HT1080 (cell line): ENCODE measurements at places on chromosomes 12 and 14.

GRCh38 chr12:1799882-1800400 lies 20.4 kb upstream of the LRTM2 start:
- DNase-seq: no peak

- peak; percentile 23 for DNase-seq
These were observed 90.1 kb upstream of the FLRT2 start for GRCh38 chr14:85439696-85440328.

DNA sequence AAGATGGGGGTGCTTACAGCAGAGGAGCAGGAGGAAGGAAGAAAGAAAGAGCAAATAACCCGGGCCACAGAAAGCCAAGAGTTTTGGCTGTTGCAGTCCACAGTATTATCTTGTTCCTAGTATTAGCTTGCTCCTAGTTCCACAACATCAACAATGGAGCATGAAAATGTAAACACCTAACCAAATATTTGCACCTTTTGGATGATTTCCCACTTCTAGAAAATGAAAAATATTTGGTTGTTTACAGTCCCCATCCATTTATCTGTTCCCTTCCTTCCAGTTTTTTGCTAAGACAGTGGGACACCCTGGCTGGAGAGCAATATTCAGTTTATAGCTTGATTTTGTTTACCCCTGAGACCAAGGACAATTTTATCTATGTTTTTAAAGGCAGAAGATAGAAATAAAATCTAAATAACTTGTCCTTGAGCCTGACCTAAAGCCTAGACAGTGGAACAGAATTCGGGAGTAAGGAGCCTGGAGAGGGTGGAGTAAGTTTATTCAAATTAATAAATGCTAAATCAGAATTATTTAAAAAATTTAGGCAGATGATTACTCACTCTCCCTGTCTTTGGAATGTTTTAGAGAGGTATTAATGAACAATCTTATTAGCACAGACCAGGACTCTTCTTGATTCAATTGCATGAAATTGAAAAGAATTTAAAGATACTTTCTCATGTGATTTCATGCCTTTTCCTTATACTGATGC lies 51.6 kb downstream of the RESF1 start:
- DNase-seq: no peak

DNA sequence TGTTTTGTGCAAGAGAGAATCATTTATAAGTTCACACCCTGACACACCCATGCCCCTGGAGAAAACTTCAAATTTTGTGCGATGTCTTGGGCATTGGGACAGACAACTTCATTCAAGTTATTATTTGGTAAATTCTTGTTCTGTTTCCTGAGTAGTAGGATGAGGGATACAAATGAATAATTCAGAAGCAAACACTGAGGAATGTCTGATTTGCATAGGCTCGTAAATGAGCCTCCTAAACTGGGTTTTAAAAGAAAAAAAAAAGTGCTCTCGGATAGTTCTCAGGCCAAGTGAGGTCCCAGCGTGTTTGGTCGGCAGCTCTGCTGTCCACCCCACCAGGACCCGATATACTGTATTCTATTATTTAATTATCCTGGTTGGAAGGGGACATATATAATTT lies 134.7 kb upstream of the CPM start:
- no peak for DNase-seq

- no peak for DNase-seq
These were observed 983 bp upstream of the COPS7A start for GRCh38 chr12:6722863-6723262.

DNA sequence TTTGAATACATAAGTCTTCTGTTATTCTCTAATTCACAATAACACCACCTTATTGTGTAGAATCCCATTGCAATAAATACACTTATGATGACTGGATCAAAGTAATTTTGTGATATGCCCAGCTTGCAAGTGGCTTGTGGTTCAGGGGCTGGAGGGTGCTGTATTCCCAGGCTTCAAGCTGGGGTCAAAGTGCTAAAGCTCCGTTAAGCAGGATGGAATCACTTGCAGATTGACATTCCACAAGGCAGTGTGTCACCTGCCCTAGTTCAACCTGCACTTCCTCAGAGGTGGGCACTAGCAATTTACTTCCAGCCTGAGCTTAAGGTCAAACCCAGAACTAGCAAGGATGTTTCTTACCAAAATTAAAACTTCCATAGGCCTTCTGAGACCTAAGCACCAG lies 166.6 kb downstream of the SSPN start:
- no peak for DNase-seq

- DNase-seq: no peak
These were observed 101.5 kb downstream of the NAV3 start for GRCh38 chr12:77932216-77932615.

GRCh38 chr12:65276916-65277530 lies 1.5 kb upstream of the MSRB3 start:
- no peak for DNase-seq

GRCh38 chr14:63454863-63455622 lies 88.1 kb downstream of the PPP2R5E start:
- DNase-seq: peak; percentile 50

DNA sequence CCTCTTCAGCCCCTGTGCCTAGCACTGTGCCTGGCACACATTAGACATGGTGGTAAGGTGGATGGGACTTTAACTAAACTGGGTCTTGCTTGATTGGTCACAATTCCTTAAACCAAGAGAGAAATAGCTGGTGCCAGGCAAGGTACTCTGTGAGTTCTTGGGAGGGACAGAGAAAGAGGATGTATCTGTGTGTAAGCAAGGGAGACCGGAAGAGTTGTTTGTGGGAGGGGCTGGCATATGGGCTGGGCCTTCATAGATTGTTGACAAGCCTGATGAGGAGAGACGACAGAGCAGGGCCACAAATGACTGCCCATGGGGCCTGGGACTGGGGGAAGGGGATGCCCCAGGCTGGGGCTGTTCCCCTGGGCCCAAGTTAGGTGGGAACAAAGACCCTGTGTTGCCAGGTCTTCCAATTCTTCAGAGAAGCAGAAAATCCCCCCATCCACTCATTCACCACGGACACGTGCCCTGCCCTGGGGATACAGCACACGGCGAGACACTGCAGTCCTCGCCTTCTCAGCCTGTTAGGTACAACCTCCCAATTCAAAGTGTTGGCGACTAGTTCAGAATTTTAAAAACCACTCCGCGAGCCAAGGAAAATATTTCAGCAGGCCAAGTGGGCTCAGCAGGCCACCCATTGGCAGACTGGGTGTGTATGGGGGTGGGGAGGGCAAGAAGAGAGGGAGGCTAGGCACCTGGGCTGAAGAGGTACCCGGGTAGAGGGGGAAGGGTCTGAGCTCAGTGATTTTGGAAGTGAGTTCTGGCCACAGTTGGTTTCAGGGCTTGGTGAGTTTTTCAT lies 11.4 kb upstream of the CYP46A1 start:
- DNase-seq: no peak

GRCh38 chr12:51234530-51234929 lies 4.1 kb upstream of the DAZAP2 start:
- DNase-seq: no peak

GRCh38 chr12:592024-592505 lies 71.2 kb downstream of the NINJ2 start:
- DNase-seq: no peak

DNA sequence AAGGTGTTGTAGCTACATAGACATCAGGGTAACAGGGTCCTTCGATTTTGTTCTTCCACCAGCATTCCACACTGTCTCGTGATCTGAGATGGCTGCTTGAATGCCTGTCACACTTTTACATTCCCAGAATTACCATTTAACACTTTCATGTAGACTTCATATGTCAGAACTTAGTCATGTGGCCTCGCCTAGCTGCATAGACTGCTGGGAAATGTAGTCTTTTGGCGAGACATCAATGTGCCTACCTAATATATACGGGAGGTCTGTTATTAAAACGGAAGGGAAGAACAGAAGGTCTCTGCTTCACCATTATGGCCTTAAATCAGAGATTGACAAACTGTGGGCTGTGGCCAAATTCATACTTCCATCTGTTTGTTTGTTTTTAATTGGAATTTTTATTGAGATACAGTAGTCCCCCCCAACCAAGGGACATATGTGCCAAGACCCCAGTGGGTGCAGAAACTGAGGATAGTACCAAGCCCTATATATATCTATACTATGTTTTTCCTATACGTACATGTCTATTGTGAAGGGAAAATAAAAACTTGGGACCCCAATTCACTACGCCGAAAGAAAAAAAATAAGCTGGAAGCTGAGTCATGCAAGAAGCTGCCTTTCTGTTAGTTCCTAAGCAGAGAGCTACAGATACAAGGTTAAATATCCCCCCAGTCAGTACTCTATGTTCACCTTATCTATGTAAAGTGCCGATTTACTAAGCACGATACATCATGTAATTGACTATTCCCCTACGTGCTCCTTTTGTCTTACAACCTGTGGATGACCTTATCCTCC lies 11.3 kb upstream of the HRK start:
- DNase-seq: no peak

GRCh38 chr14:35197015-35197414 lies 74.7 kb downstream of the PRORP start:
- DNase-seq: peak; percentile 57

DNA sequence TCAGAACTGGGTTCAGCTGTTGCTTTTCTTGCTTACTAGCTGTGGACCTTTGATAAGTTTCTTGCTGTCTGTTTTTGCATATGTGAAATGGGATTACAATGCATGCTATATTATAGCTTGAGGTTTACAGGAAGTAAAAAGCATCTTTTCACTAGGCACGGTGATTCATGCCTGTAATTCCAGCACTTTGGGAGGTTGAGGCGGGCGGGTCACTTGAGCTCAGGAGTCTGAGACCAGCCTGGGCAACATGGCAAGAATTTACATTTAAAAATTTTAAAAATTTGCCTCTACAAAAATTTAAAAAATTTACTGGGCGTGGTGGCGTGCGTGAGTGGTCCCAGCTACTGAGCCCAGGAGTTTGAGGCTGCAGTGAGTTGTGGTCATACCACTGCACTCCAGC lies 42.0 kb downstream of the CALM1 start:
- DNase-seq: no peak

- no peak for DNase-seq
These were observed 25.9 kb upstream of the DHRS2 start for GRCh38 chr14:23610090-23610814.

DNA sequence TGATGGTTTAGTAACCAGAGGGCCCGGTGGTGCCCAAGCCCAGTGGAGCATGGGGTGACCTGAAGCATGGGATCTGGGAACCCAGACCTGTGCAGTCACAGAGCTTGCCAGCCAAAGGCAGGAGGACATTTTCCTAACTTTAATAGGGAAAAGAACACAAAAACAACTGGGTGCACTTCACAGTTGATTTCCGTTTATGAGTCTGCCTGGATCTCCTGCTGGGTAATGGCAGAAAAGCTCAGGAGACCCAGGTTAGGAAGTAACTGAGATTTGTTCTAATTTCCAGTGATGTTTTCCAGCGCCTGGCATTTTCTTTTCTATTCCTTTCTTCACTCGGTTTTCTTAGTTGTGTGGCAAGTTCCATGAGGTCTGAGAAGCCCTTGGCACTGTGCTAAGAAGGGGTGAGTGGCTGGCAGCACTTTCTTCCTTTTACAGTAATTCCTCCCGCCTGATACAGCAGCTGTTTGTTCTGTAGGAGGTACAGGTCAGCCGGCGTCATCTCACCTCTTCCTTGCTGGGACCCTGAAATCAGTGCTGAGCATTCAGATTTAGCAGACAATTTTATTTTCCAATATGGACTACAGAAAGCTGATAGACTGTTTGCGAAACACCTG lies 5.1 kb downstream of the CACNA1C start:
- no peak for DNase-seq

- DNase-seq: peak; percentile 39
These were observed 342.7 kb downstream of the PRKD1 start for GRCh38 chr14:29584992-29585391.

DNA sequence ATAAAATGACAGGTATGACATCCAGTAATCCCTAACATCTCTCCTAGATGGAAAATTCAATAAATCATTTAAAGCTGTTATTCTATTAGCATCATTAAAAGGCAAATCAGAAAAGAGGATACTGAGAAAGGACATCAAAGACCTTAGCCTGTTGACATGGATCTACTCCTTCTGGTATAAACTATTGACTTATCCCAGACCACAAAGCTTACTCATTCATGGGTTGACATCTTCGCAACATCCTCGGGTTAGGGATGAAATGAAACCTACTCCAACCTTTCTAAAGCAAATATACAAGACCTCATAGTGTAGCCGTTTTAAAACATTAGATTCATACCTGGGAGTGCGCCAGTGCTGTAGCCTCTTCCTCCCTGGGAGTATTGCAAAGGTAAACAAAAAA lies 191.5 kb upstream of the BTG1 start:
- DNase-seq: peak; percentile 31

- no peak for DNase-seq
These were observed 88.1 kb upstream of the DIO3 start for GRCh38 chr14:101473045-101473729.

DNA sequence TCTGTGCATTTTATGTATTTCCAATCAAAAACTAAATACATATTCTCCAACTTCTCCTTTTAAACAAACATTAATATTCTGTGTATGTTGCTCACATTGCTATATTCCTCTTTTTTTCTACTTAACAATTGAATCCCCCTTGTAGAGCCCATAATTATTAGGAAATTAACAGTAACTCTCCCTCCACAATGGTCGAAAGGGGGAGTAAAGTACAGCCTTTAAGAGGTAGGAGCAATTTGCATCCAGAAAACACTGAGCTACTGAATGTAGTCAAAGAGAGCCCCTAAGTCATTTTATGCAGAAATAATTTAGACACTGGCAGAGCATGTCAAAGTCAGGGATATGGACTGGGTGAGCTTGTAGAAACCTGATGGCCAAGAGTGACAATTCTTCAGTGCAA lies 57.2 kb upstream of the SCN8A start:
- peak; percentile 20 for DNase-seq

- no peak for DNase-seq
These were observed 6.0 kb downstream of the SLCO1C1 start for GRCh38 chr12:20701106-20701505.

DNA sequence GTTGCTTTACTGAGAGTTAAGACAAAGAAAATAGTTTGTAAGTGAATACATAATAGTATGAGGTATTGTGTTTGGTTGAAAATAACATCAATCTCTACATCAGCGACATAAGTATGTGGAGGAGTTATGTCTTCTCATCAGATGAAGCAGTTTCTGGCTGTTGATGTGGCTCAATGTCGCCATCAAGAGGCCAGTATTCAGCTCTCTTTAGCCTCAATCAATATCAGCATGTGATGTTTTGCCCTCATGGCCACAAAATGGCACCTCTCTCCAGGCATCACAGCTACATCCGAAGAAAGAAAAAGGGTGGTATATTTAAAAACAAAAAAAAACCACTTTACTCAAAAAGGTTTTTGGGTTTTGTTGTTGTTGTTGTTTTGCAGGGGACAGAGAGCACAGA lies 302.3 kb upstream of the TMEM132C start:
- DNase-seq: peak; percentile 10

DNA sequence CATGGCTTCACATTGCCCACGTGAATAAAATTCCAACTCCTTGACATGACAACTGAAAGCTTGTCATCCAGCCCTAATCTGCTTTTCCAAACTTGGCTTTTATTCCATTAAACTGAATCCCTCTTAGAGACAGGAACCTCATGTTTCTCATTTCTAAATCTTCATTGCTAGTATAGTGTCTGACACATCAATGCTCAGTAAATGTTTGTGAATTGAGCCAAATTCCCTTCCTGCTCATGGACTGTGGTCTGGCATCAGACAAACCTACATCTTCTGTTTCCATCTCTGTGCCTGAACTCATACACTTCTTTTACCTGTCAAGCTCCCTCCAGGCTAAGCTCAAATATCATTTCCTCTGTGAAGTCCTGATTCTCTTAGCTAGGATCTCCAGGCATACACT lies 4.3 kb upstream of the FKBP11 start:
- no peak for DNase-seq
